ENCODE measurements at places on chromosomes 16 and 17. TPM values are rescaled to one million over a fixed set of nuclear protein-coding genes. Genes with fewer than 3 reads are reported as not detected.
A peak's percentile ranks its signal among the peaks of the same experiment; 100 is the strongest.

- H3K27ac ChIP-seq: no peak overlapping the region
- H3K4me1 ChIP-seq: no peaks in the 10 kb centered on the region
- H3K27me3 ChIP-seq: no peaks in the 10 kb centered on the region
Measured at GRCh38 chr17:61248399-61248798, 151.2 kb upstream of the TBX2 start.

KRT33B gene
- total RNA-seq: not detected

FOXJ1 gene
- total RNA-seq: 0.63 TPM

DNA sequence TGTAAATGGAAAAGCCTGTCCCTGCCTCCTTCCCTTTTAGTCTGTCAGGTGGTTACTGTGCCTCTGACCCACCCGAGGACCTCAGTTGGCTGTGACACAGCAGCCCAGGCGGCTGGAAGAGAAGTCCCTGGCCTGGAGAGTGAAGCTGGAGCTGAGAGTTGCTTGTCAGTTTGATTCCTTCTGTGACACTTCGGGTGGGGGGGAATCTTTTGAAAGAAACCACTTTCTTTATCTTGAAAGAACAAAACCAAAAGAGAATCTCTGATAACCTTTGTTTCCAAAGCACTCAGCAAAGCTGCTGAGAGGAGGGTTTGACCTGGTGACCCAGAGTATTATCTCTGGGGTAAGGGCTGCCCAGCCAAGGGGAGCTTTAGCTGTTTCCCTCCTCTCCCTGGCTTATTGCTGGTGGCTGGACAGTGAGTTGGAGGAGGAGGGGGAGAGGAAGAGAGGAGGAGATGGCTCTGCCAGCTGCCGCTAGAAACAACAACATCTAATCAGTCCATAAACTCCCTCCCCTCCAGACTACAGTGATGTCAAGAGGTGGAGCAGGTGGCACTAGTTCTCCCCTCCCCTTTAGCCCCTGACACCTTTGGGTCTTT lies 34.0 kb downstream of the YPEL2 start:
- no peak for DNase-seq
- no peak overlapping the region for H3K4me3 ChIP-seq
- H3K27me3 ChIP-seq: no peaks in the 10 kb centered on the region
- H3K27ac ChIP-seq: peak overlapping the region; percentile 39
- H3K4me1 ChIP-seq: peaks cover 86% of the 10 kb centered on the region

DNA sequence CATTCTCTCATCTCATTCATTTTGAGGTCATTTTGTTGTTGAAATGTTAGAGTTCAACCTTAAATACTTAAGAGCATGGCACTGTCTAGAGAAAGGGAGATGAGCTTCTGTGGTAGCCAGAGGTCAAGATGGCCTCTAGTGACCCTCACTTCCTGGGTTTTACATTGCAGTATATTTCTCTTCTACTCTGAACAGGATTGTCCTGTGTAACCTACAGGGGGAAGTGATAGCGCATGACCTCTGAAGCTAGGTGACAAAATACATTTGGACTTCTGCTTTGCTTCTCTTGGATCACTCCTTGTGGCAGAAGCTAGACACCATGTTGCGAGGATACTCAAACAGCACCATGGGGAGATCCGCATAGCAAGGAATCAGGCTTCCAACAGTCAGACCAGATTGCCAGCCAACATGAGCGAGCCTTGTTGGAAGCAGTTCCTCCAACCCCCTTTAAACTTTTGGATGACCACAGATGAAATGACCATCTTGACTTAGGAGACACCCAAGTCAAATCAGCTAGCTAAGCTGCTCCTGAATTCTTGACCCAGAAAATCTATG lies 748.4 kb downstream of the MAF start:
- no peak for DNase-seq
- H3K4me1 ChIP-seq: no peaks in the 10 kb centered on the region
- no peak overlapping the region for H3K27ac ChIP-seq
- no peak overlapping the region for H3K4me3 ChIP-seq
- no peaks in the 10 kb centered on the region for H3K27me3 ChIP-seq

Data from CD4-positive, alpha-beta T cell (primary cell).